ENCODE measurements at places on chromosomes 12 and 14.

- no peak for DNase-seq
Measured at GRCh38 chr12:76781321-76781720, 17.4 kb downstream of the ZDHHC17 start.

DNA sequence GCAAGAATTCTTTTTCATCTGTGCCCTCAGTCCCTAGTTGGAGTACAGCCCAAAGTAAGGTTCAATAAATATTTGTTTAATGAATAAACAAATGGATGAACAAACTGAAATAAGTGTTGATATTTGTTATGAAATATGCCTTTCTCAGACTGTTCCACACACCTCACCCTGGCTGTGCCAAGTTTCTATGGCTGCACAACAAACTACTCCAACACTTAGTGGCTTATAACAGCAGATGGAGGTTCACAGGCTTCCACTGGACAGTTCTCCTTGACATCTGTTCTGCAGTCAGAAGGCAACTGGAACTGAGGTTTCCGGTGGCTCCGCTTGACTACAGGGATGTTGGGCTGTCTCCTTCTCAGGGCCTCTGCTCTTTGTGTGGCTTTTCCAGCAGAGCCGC, 197.1 kb downstream of the RGS6 start:
- no peak for DNase-seq

DNA sequence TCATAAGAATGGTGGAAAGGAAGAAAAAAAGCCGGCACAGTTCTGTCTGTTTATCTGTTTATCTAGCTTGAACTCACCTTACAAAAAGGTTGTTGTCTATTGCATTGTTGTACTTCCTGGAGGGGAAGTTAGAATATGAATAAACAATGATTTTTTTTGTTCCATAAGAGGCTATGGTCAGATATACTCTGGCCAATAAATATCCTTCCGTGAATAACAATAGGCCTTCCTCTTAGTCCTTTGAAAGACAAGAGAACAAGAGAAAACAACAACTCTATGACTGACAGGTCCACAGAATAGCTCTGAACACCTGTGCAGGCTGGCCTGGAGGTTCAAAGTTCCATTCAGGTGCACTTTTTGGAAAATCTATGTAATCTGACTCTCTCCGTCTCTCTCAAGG, 192.8 kb upstream of the KRR1 start:
- no peak for DNase-seq

- no peak for DNase-seq
Measured at GRCh38 chr12:124347335-124347734, 52.4 kb downstream of the RFLNA start.

DNA sequence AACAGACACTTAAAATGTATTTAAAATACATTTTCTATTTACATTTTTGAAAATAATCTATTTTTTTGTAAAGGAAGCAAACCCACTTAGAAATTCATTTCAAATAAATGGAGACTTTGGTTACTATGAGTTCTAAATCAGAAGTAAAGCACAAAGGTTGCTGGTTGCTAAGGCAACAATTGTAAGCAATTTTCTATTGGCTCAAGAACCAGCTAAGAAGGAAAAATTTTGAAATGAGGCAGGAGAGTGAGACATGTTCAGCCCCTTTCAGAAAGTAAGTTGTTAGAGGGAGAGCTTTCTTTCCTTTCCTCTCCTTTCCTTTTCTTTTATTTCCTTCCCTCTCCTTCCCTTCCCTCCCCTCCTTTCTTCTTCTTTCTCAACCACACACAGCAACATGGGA, 80.7 kb downstream of the PRMT8 start:
- DNase-seq, result no peak

GRCh38 chr14:99838639-99839134, 45.5 kb downstream of the EML1 start:
- DNase-seq, result peak; percentile 66

GRCh38 chr14:74402401-74403251, 23.4 kb downstream of the SYNDIG1L start:
- DNase-seq, result no peak

DNA sequence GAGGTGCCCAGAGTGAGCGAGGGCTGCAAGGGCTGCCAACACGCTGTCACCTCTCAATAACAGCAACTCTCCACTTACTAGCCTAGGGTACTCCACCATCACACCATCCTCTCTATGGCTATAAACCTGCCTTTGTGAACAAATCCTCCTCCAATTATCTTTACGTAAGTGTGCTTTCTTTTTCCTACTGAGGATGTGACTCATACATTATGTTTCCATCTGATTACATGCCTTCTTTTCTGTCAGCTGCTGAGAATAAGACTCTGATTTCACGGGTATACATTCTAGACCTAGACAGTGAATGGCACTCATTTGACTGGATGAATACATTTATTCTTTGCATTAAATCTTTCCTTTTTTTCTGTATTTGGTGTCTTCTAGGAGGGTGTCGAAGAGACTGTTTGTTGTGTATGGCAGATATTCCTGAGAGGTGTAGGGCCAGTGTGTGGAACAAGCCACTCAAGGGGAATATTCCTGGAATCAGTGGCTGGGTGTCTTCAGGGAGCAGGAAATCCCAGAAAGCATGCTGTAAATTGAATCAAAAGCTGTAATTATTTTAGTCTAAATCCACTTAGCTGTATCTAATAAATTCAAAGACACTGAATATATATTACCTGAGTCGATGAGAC, 327.3 kb upstream of the TMTC1 start:
- no peak for DNase-seq

DNA sequence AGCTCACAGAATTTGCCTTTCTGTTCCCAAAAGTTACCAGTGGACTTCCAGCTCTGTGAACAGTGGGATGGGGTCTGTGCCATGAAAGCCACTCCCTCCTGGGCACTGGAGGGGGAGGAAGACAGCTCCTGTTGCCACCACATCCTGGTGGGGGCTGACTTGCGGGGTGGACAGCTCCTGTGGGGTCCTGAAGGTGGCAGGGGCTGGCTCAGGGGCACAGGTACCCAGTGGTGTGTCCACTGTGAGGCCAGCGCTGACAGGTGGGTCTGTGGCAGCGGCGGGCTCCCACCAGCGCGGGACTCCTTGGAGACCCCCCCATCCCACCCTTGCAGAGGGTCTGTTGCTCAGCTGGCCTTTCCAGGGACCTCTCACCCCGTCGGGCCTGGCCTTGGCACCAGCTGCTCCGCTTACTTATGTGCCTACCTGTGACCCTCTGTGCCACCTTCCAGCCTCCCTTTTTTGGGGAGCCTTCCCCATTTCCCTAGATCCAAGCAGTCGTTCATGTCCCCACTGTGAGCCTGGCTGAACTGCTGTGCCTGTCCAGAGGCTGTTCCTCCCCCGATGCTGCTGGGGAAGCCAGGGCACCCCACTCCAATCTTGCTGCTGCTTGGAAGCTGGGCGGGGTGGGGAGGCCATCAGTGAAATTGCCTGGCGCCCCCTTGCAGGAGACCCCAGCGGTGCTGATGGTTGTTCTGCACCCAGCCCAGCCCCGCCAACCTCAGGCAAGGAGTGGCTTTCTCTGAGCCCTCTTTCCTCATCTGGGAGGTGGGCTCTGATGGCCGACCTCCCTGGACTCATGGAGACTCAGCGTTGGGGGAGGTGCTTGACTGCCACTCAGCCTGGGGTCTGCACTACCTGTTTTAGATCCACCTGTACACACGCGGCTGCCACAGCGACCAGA, 2.2 kb downstream of the TEDC1 start:
- peak; percentile 38 for DNase-seq

- no peak for DNase-seq
Measured at GRCh38 chr12:114682106-114682784, 1.7 kb downstream of the TBX3 start.

GRCh38 chr14:65373671-65374039, 38.9 kb upstream of the FUT8 start:
- DNase-seq, result no peak

GRCh38 chr12:64610660-64611340, 505 bp downstream of the RASSF3 start:
- peak; percentile 85 for DNase-seq

- peak; percentile 79 for DNase-seq
Measured at GRCh38 chr12:43835656-43836474, at the start of gene TMEM117. Gene TMEM117, plus strand, starts transcription at chr12:43836081.

- DNase-seq, result no peak
Measured at GRCh38 chr14:105150368-105151083, 18.1 kb downstream of the JAG2 start.

GRCh38 chr14:99884834-99885648, 91.8 kb downstream of the EML1 start:
- no peak for DNase-seq

DNA sequence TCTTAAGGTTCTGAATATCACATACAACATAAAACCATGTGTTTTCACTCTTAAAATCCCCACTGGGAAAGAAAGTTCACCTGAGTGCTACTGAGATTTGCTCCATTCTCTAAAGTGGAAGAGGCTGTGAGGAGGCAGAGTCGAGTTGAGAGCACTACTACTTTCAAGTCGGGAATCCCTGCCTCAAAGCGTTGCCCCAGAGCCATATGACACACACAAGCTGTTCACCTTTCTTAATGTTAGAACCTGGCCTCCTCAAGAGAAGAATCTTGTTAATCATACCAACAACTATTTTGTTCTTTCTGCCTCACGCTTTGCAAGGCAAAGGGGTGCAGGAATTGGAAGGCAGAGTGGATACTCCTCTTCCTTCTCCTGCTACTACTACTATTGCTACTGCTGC, 149.7 kb upstream of the DAAM1 start:
- DNase-seq, result no peak

DNA sequence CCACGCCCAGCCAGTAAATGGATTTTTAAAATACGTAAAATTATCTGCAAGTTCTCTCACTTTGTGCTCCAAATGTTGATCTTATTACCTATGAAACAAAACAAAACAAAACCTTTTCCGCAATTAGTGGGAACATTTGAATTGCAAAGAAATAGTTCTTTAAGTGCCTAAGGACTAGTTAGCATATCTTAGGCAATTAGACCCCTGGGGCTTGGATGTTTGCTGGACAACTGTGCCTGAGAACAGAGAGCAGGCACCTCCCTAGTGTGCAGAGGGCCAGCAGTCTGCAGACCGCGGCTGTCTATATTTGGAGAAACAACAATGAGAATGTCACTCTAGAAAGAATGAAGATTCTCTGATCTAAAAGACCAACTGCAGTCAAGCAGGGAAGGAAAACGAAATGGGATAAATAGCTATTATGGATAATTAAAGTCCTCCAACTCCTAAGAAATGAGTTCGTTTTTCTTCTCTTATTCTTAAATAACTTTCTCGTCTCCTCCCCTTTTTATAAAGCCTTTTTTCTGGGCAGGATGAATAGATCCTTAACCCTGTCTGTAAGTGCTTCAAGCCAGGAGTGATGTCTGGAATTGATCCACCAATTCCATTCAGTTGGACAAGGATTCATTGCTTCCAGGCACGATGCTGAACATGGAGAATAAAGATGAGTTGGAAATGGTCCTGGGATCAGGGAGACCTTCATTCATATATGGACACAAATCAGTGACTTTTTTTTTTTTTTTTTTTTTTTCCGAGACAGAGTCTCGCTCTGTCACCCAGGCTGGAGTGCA, 16.2 kb downstream of the SLC17A8 start:
- no peak for DNase-seq

GRCh38 chr14:60188115-60188514, 22.9 kb upstream of the DHRS7 start:
- DNase-seq, result no peak

GRCh38 chr14:87380054-87380453, 612.9 kb downstream of the GALC start:
- no peak for DNase-seq

DNA sequence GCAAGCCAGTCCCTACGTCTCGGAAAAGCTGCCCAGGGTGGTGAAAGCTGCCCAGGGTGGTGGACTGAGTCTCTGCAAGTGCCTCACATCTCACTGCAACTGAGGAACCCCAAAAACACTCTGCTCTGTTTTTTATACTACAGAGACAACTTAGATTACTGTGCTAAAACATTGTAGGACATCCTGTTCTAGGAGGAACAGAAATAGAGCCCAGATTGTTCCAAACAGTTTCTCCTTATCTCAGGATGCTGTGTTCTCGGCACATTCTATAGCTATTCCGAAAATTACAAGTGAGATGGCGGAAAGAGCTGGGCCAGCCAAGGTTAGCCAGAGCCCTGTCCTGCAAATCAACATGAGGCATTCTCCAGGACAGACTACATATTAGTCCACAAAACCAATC, 138.7 kb downstream of the LRIG3 start:
- DNase-seq, result no peak

DNA sequence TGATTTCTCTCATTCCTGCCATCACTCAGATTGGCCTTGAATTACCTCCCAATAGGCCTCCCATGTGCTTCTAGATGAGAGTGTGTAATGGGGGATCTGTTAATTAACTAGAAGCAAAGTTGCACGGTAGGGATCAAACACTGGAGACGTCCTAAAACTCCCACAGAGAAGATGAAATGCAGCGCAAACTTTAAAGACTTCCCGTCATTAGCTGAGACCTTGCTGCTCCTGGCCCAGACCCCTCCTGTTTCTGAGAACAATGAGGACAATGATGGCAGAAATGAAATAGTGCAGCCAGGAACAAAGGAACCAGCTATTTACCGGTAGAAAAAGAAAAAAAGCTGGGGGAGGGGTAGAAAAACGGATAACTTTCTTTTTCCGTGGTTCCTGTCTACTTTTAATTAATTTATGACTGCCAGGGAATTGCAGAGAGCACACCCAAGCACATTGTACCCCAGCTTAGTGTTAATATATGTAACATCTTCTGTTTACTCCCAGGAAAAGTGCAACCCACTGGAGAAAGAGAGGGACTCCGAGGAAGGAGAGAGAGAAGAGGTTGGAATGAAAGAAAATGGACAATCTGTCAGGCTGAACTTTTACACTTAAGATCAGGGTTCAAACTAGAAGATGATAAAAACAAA, 280.7 kb upstream of the SOX5 start:
- peak; percentile 54 for DNase-seq

- DNase-seq, result no peak
Measured at GRCh38 chr12:46499226-46499625, 126.7 kb upstream of the SLC38A2 start.

GRCh38 chr14:104304451-104305351, 166.3 kb downstream of the KIF26A start:
- no peak for DNase-seq

DNA sequence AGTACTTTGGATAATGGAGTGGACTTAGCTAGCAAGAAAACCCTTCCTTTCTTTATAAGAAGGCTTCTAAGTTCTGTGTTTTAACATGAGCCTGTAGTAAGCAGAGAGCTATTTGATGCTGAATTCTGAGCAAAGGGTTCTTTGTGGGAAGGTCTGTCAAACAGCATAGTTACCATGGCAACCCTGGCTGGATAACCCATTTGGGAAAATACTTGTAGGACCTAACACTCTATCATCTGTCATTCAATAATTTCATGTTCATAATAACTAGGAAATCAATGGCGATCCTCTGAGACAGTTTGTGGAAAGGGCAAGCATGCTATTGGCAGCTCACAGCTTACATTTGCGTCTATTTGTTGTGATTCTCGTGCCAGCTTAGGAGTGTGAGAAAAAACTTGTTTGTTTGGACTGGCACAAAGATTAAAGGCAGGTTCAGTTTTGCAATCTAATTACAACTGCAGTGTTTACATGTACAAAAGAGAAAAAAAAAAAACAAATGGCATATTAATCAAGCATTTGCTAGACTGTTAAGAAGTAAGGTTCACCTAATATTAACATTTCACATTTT, 219.2 kb downstream of the PDZRN4 start:
- no peak for DNase-seq

GRCh38 chr14:22594156-22594716, 3.9 kb upstream of the ABHD4 start:
- no peak for DNase-seq
